Left renal cortex interstitium (tissue), 4 donors: ENCODE measurements at places on chromosomes 3 and 15.

GRCh38 chr15:26214290-26214689 is 351.2 kb upstream of the ATP10A start:
- DNase-seq, result no peak

GRCh38 chr3:172516318-172517214 is 6.7 kb downstream of the TNFSF10 start:
- no peak for DNase-seq

DNA sequence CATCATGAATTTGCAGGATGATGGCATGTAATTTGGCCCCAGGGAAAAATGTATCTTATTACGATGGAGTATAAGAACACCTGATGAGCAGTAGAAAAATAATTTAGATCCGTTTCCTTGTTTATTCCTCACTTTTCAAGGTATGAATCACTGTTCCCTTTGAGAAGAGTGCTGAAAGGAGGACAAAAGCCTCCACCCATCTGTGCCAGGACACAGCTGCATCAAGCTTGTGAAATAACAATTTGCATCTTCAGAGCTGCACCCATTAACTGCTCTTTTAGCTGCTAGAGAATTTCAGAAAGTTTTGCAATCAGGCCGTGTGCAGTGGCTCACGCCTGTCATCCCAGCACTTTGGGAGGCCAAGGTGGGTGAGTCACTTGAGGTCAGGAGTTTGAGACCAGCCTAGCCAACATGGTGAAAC is 9.6 kb downstream of the CLDND1 start:
- no peak for DNase-seq

- DNase-seq, result no peak
Observed at GRCh38 chr3:54899273-54899672, 28.6 kb downstream of the LRTM1 start.

GRCh38 chr3:22608093-22608492 is 595.0 kb upstream of the UBE2E2 start:
- no peak for DNase-seq

- no peak for DNase-seq
Observed at GRCh38 chr15:73583544-73583943, 49.6 kb downstream of the NPTN start.
